ENCODE measurements at places on chromosomes 5 and 9. TPM values are rescaled to one million over a fixed set of nuclear protein-coding genes. Genes with fewer than 3 reads are reported as not detected.

The GPRIN1 gene
- total RNA-seq, result 3.7 TPM

The TMEM171 gene
- 12.5 TPM for total RNA-seq

The RALGPS1 gene
- 0.65 TPM for total RNA-seq

The TIMD4 gene
- not detected for total RNA-seq

The SPATA6L gene
- 0.16 TPM for total RNA-seq

The SNX24 gene
- total RNA-seq, result 13.4 TPM

The TRAF1 gene
- 0.97 TPM for total RNA-seq

The LCN9 gene
- not detected for total RNA-seq

The CCDC192 gene
- total RNA-seq, result not detected

The ADRB2 gene
- total RNA-seq, result 0.16 TPM

The SLC6A7 gene
- total RNA-seq, result not detected

The DCTN4 gene
- 36.1 TPM for total RNA-seq

The AGXT2 gene
- not detected for total RNA-seq

The KCNN2 gene
- total RNA-seq, result not detected

The PCDHB3 gene
- total RNA-seq, result not detected

The DNM1 gene
- 0.54 TPM for total RNA-seq

The ARL14EPL gene
- not detected for total RNA-seq

All from cardiac atrium fibroblast (primary cell).